ENCODE measurements at places on chromosomes 13 and 19.

DNA sequence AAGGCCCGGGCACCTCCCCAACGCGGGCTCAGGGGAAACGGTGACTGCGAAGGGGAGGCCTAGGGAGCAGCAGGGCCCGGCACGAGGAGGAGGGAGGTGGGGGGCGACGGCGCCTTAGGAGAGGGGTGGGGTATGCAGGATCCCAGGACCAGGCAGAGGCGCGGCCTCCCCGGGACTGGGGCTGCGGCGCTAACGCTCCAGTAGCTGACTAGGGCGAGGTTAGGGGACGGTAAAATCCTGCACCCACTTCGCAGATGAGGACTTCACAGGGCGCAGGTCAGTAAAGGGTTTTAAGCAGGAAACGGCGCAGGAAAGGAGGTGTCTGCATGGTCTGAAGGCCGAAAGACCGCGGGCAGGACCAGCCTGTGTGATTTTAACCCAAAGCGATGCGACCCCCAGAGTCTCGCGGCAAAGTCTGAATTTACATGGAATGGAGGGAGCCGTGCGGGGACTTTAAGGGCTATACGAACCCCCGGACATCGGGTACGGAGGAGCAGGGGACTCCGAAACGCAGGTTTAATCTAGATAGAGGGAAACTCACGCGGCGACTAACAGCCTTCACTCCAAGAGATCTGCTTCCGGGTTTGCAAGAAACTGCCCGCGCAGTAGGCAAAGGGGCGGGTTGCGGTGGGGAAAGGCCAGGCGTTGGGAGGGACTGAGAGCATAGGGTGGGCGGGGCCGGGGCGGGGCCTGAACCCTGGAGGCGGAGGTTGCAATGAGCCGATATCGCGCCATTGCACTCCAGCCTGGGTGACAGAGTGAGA, at the start of gene ZNF665:
Gene ZNF665 (minus strand): TSS at position 588 of the 764 bp plus-strand sequence. CDS start 10,460 bp downstream, outside the sequence.
- peak; percentile 46 for DNase-seq

- no peak for DNase-seq
These were observed 1552.2 kb downstream of the PCDH9 start for GRCh38 chr13:65677906-65678305.

DNA sequence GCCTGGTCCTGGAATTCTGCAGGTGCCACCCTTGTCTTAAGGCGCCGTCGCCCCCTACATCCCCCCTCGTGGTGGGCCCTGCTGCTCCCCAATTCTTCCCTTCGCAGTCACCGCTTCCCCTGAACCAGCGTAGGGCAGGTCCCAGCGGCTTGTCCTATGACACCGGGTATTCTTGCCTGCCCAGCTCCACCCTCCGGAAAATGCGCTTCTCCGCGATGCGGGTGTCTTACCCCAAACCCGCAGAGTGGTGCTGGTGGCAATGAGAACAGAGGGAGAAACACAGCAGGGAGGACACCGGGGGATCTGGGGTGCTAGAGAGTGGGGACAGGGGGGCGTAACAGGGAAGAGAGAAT, 9.0 kb downstream of the ZNF808 start:
- DNase-seq, result no peak

- DNase-seq, result no peak
These were observed 4.0 kb downstream of the RTN2 start for GRCh38 chr19:45492627-45493470.

GRCh38 chr13:54536112-54536511, 1507.5 kb downstream of the OLFM4 start:
- DNase-seq, result no peak

GRCh38 chr13:34942732-34943435, 814 bp downstream of the NBEA start:
- DNase-seq, result no peak

Data from stimulated activated CD4-positive, alpha-beta T cell treated with anti-CD3 and anti-CD28 coated beads, Interleukin-1b, Interleukin-23, amount 100 ng/mL, for 1 hour (primary cell).